Activated CD8-positive, alpha-beta memory T cell treated with anti-CD3 and anti-CD28 coated beads, Interleukin-2, amount 50 U/mL, for 48 hours (primary cell): ENCODE measurements at places on chromosomes 5 and 9.

DNA sequence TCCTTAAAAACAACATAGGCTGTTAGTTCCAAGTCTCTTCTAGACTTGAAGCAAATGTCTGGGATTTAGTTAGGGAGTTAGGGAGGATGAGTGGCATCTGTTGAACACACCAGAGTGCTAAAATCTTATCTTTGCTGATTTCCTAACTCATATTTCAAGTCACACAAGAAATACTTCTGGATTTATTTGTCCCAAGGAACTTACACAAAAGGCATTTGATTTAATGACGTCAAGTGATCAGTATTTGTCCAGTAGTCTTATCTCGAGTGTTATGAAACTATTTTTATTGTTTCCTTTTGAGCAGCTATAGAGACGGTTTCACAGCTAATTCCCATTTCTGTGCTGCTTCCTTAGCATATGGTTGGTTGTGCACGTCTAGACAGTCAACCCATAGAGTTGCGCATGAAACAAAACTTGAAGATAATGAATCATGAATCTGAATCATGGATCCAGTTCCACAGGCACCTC, 140.5 kb upstream of the TUT7 start:
- DNase-seq, result no peak

DNA sequence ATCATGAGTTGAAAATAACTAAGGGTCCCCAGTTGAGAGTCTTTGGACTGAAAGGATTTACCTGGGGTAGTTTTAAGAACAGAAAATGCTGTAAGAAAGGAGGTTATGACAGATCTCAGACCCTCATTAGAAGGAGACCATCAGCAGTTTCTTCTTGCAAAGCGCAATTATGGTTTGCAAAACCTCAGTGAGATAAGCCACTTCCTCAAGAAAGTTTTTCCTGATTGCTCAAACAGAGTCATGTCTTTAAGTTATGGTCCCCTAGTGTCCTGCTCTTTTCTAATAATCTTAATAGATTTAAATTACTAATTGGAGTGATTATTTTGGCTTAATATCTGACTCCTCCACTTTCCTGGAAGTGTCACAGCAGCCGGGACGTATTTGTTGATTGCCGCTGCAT, 293.2 kb upstream of the KLF4 start:
- no peak for DNase-seq

DNA sequence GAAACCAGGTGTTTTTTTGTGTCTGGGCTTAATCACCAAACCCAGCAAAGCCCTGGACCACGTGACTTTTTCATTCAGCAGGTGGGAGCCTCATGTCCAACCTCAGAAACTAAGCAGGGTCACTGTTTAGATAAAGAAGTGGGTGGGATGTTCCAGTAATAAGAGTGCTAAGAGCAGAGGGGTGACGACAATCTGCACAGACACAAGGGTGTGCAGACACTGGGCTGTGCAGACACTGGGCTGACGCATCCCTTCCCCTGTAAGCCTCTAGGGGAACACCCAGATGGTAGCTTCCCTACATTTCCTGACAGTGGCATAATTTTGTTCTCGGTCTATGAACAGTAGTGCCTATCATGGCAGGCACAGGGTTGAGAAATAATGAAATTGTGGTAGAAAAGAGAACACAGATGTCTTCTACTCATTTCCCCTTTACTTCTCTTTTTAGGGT, 85.1 kb downstream of the SAXO1 start:
- no peak for DNase-seq

DNA sequence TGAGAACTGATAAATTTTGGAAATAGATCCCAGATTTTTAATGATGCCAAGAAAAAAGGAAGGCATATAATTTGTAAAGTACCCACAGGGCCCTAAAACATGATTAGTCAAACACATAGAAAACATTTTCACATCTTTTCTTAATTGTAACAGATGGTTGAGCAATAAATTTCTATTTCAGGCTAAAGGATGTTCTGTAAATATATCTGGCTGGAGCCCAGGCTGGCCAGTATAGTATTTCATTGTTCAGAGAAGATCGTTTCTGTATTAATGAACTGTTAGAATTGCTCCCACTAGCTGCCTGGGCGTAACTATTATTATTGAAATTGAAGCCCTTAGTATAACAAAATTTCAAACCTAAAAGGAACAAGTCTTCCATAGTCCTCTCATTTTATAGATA, 105.3 kb upstream of the SMC2 start:
- no peak for DNase-seq

- no peak for DNase-seq
Measured at GRCh38 chr9:92917176-92917800, 30.0 kb upstream of the FGD3 start.
